Activated T-helper 1 cell treated with anti-CD3 and anti-CD28 coated beads, Interleukin-2, amount 50 U/mL, for 16 hours (primary cell): ENCODE measurements at places on chromosomes 3 and 15.

DNA sequence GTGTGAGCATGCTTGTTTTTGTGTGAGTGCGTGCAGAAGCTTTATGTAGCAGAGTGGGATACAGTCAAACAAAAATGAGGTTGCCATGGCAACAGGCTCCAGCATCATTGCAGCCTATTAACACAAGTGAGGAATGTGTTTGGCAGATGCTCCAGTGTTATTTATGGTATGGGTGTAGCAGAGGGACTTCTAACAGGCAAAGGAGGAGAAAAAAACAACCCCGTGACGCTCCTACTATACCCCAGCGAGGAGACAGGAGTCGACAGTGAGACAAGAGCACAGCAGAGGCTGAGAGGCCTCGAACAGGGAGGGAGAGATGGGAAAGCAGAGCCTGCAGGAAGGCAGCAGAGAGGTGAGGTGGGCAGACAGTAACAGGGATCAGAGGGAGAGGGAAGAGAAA is 4.9 kb downstream of the ADCY5 start:
- no peak for DNase-seq

DNA sequence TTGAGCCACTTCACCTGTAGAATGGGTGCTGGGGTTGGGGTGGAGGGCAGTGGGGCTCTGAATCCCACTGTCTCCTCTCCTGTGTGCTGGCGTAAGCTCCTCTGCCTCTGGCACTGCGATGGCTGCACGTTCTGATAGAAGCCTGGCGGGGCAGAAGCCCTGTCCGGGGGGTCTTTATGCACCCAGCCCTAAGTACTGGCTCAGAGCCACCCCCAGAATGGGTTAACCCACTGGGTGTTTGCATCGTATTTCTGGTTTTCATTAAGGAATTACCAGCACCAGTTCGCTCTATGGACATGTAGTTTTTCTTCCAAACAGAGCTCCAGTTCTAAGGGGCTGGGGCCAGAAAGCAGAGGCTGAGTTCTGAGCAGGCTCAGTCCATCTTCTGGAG is 37.7 kb upstream of the CDCP1 start:
- no peak for DNase-seq

DNA sequence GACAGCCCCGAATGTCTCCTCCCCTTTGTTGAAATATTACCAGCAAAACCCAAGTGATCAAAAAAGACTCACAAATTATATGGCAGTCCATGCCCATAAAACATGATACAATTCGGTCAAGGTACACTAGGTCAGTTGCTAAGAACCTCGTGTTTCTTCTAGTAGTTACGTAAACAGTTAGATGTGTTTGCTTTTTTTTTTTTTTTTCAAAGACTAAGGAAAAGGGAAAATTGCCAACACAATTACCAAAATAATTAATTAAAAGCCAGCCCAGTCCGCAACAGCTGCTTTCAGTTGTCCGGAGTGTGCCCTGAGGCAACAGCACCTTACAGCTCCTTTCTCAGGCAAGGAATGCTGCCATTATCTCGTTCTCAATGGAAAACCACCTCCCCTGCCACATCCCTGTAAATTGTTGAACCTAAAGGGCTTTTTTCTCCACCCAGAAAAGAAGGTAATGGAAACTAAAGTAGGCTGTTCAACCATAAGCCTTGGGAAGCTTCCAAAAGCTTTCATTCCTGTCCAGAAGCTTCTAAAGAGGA is 129.2 kb upstream of the TSC22D2 start:
- DNase-seq, result no peak

- DNase-seq, result no peak
Observed at GRCh38 chr3:104291437-104291851, 1075.3 kb upstream of the ALCAM start.
